ENCODE measurements at places on chromosomes 16 and 17.
A peak's percentile ranks its signal among the peaks of the same experiment; 100 is the strongest.

DNA sequence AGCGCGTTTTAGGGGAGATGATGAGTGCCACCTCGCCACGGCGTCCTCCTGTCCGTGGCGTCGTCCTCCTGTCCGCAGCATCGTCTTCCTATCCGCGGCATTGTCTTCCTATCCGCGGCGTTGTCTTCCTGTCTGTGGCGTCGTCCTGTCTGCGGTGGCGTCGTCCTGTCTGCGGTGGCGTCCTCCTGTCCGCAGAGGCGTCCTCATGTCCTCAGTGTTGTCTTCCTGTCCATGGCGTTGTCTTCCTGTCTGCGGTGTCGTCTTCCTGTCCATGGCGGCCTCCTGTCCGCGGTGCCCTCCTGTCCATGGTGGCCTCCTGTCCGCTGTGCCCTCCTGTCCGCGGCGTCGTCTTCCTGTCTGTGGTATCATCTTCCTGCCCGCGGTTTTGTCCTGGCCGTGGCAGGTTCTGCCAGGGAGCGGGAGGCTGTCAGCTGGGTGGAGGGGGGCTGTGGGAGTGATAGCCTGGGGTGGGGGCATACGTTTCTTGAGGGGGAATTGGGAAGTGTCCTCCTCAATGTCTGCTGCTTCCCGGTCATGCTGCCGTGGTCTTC is 30.9 kb downstream of the TBCD start:
- no peak for DNase-seq

DNA sequence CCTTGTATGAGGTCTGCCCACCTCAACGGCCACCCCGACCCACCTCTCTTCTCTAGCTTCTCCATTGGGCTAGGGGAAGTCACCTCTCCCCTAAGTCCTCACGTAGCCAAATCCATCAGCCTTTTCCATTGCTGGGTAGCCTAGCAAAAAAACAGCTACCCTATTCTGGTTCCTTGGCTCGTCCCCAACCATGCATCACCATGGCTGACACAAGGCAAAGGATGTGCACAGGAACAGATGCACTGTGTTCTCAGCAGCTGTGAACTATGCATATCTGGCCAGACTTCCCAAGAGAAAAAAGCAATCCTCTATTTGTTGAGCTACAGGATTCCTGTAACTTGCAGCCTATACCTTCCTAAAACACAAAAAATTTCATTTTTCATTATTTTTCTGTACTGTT is 22.0 kb upstream of the FLCN start:
- no peak for DNase-seq

GRCh38 chr16:70480127-70481105 is 26.0 kb downstream of the FCSK start:
- DNase-seq, result no peak

DNA sequence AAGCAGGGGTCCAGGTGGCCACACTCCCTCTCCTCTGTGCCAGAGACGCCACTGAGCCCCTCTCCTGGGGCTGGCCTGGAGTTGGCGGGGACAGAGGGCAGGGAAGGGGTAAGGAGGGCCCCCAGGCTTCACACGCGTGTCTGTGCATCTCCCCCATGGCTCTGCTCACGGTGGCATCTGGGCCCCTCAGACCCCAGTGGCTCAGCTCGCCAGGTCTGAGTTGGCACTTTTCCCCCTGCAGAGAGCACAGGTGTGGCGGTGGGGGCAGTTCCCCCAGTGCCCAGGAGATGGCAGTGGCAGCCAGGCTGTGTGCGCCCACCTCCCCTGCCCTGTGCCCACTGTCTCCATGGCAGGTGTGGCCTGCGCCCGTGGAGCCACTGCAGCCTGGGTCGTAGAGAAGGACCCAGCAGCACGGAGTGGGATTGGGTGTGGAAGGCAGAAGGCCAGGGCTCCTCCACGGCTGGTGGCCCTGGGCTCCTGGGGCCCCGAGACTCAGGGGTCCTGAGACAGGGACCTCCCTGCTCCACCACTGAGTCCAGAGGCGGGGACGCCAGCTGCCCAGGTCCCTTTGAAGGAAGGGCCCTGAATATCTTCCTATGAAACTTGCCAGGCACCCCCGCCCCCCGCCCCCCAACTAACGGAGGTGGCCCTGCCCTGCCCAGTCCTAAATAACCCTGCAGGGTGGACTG is 4.3 kb upstream of the APRT start:
- DNase-seq, result peak; percentile 67

DNA sequence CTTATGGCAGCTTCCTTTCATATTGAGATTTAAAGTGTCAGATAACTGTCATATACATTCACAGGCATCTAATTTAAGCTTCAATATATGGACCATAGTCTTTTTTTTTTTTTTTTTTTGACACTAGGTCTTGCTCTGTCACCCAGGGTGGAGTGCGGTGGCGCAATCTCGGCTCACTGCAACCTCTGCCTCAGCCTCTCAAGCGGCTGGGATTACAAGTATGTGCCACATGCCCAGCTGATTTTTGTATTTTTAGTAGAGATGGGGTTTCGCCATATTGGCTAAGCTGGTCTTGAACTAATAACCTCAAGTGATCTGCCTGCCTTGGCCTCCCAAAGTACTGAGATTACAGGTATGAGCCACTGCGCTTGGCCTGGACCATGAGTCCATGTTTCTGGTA is 13.6 kb downstream of the CEP95 start:
- DNase-seq, result no peak

DNA sequence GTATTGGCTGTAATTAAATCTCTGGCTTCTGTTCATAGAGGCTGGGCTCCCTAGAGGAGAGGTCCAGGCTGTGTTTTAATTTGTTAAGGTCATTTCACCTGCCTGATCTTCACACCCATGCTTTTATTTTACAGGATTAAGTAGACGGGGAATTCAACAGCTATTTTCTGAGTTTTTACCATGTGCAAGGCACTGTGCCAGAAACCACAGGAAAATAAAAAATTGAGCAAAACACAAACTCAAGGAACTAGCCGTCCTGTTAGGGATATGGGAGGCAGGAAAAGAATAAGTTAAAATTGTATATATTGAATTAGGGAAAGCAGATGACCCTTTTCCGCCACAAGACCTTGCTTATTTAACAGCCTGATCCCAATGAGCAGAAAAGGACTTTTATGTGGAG is 29.1 kb downstream of the HS3ST3A1 start:
- DNase-seq, result no peak

- DNase-seq, result no peak
Measured at GRCh38 chr17:7282752-7283321, 1.3 kb downstream of the SLC2A4 start.

- DNase-seq, result no peak
Measured at GRCh38 chr17:50565402-50566350, 5.2 kb downstream of the CACNA1G start.

DNA sequence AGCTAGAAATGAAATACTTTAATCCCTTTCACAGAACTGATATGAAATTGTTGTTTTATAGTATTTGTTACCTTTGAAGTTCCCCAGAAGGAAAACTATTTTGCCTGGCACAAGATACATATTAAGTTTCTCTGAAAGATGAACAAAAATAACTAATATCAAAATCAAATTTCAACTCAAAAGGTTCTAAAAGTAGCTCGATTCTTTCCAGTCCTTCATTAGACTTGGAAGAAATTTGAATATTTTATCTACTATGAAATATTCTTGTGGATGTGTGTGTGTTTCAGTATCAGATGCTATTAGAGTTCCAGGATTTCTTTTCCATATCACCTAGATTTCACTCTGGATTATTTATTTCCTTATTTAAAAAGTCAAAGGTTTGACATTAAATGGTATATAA is 3.6 kb upstream of the AATF start:
- no peak for DNase-seq

DNA sequence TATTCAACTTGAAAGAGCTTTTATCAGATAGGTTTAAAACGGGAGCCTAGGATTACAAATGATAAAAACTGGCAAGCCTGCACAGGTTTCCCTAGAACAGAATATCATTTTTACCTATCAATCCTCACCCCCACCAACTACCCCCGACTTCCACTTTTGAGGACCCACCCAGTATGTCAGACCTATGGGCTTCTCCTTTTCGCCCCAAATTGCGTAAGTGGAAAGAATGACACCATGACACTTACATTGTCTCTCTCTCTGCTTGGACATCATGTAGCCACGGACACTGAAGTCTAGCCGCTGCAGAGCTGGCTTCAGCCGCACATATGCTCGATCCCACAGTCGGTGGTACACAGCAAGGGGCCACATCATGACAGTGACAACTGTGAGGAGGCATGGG is 7.4 kb upstream of the PSMC3IP start:
- no peak for DNase-seq

DNA sequence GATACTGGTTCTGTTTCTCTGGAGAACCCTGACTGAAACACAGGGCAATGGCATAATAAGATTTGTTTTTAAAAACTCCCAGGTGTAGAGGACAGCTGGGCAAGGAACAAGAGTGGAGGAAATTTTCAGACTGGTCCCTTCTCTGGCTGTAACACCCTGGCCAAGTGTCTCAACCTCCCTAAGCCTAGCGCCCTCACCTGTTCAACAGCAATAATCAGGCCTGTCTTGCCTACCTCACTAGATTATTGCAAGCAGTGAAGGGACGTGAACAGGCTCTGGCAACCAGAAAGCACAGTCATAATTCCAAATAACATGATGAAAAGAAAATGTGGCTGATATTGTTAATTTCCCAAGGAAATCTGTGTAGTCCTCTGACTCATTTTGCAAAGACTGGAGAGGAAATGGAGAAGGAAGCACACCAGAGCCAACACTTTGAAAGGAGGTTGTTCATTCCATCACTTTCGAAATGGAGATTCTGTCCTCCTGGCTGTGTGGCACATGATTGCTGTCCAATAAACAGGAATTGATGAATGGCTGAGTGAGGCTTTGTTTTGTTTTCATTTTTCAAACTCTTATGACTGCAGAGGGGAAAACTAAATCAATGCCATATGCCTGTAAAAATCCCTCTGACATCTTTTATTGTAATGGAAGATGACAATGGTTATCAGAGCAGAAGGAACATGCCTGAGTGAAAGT is 87.5 kb upstream of the HLF start:
- DNase-seq, result no peak

- DNase-seq, result peak; percentile 3
Measured at GRCh38 chr17:63082273-63082861, 116.3 kb downstream of the TANC2 start.

DNA sequence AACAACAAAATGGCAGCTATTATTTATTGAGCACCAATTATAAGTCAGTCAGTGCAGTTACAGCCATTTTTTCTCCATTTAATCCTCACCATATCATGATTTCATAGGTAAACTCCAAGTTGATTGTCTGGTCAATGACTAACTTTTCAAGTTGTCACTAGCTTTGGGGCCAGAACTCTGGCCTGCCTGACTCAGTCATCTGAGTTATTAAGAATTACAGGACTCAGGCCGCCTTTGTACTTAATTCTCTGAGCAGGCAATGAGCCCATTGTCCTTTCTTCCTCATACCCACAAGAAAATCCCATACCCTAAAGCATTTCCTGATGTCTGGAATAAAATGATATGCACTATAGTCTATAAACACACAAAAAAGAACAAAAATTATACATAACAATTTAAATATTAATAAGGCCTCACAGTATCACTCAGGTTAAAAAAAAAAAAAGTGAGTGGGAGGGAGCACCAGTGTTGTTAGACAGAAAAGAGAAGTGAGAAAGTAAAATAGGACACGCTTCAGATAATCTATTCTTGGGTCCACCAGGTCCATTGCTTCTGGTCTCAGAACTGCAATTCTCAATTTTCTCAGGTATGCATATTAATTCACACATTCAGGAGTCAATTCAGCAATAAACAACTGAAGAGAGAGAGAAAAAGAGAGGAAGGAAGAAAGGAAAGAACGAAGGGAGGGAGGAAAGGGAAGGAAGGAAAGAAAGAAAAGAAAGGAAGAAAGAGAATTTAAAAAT is 70.2 kb downstream of the SPAG9 start:
- no peak for DNase-seq

- no peak for DNase-seq
Measured at GRCh38 chr16:88782454-88783390, 2.3 kb downstream of the PIEZO1 start.

DNA sequence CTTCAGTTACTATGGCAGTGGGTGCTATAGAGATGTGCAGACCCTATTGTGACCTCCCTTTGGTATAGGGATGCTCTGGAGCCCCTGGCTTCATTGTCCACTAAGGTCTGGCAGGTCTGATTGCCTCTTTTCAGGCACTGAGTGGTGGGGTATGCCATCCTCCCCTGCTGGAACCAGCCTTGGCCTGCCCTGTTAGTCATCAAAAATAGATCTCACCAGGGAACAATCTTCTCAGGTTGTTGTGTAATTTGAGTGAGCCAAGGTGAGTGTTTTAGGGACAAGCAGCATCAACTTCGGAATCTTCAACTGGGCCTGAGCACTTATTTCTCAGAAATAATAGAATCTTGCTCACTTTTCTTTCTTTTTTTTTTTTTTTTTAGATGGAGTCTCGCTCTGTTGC is 19.6 kb downstream of the HMOX2 start:
- no peak for DNase-seq

GRCh38 chr17:54795046-54795445 is 105.6 kb upstream of the TOM1L1 start:
- DNase-seq, result no peak

- DNase-seq, result no peak
Measured at GRCh38 chr16:3355589-3355988, at the start of gene OR2C1. Gene OR2C1, plus strand, starts transcription at chr16:3355889. Its CDS starts 52 bp downstream, at chr16:3355941.

GRCh38 chr17:36934692-36935630 is 2.3 kb upstream of the LHX1 start:
- no peak for DNase-seq

GRCh38 chr17:80876950-80877728 is 114.5 kb upstream of the CHMP6 start:
- peak; percentile 47 for DNase-seq

DNA sequence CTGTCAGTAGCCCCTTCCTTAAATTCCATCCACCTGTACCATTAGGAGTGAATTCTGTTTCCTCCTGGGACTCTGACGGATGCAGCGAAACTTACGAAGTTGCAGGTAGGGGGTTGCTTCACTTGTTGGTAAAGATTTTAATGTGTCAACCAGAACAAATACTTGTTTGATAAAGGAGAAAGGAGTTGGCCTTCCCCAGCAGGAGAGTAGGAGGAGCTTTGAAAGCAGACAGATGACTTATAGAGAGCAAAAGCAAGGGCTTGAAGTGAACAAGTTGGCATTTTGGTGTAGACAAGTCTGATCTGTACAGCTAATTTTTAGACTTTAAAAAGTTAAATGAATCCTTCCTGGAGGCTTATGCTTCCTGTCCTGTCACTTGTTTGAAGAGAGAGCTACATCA is 38.1 kb upstream of the PMFBP1 start:
- no peak for DNase-seq

Measured in memory B cell (primary cell).